Glomerular endothelial cell (primary cell): ENCODE measurements at places on chromosomes 16 and 17.

GRCh38 chr17:61414936-61415251, 15.3 kb downstream of the TBX2 start:
- DNase-seq = no peak

- DNase-seq = no peak
These were observed at the start of gene SPATA32 for GRCh38 chr17:45261577-45262515. Gene SPATA32, minus strand, starts transcription at chr17:45262094. Its CDS starts 78 bp downstream, at chr17:45262016.

DNA sequence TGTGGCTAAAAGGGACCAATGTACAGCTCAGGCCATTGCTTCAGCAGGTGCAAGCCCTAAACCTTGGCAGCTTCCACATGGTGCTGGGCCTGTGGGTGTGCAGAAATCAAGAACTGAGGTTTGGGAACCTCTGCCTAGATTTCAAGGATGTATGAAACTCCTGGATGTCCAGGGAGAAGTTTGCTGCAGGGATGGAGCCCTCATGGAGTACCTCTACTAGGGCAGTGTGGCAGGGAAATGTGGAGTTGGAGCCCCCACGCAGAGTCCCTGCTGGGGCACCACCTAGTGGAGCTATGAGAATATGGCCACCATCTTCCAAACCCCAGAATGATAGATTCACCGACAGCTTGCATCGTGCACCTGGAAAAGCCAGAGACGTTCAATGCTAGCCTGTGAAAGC, 13.0 kb downstream of the EFCAB5 start:
- no peak for DNase-seq

- DNase-seq = no peak
These were observed 4.8 kb downstream of the DPEP3 start for GRCh38 chr16:67975321-67976105.

- DNase-seq = no peak
These were observed 126.5 kb upstream of the CORO6 start for GRCh38 chr17:29749045-29749825.

- no peak for DNase-seq
These were observed 73.7 kb downstream of the SREBF1 start for GRCh38 chr17:17763136-17763535.

- no peak for DNase-seq
These were observed 49.6 kb downstream of the PSMD12 start for GRCh38 chr17:67316781-67317180.

DNA sequence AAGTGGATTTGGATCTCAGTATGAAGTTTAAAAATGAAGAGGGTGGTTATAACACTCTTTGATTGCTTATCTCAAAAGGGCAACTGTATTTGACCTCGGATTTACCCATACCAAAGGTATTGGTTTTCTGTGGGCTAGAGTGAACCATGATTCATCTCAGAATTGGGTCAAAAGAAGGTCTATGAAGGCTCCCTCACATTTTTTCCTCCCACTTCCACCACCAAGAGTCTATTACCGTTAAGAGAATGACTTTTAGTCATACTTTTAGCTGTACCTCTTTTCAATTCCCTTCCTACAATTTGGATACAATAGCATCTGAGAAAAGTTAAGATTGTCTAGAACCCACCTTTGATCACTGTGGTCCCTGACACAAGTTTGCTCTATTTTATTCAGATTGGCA, 280.9 kb downstream of the RBFOX1 start:
- no peak for DNase-seq

DNA sequence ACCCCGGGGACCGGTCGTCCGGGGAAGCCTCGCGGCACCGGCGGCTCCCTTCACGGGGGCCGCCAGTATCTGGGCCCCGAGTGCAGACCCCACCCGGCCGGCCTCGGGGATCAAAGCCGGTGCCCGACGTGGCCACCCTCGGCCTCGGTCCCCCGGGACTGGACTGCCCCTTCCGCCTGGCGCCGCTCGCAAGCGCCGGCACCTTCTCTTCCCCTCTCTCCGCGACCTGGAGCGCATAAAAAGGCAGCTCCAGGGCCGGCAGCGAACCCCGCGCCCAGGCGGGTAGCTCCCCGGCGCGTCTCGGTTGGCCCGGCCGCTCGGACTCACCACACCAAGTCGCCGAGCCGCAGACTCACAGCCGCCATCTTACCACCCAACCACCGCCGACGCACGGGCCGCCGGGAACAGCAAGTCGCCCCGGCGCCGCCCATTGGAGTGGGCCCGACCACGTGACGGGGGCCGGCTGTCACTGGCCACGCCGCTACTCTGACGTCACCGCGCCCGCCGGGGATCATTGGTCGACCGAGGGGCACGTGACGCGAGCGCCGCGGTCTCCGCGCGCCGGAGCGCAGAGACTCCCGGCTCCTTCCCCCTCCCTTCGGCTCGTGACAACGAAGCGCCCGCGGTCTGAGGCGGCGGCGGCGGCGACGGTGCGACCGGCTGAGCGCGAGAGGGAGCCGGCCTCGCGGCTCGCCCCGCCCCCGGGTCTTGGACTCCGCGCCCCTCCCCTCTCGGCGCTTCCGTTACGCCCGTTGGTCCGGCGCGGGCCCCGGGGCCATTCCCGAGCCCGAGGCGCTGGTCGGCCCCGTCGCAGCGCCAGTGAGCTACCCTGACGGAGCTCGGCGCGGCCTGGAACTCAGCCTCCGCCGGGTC, at the start of the genes GLYR1 and UBN1:
Gene GLYR1, minus strand, starts transcription at position 388 of the 873 bp plus-strand sequence. Its CDS starts 23 bp downstream, at position 365.
Gene UBN1, plus strand, starts transcription at position 581 of the 873 bp plus-strand sequence. CDS start 5,437 bp downstream, outside the sequence.
- DNase-seq = no peak

DNA sequence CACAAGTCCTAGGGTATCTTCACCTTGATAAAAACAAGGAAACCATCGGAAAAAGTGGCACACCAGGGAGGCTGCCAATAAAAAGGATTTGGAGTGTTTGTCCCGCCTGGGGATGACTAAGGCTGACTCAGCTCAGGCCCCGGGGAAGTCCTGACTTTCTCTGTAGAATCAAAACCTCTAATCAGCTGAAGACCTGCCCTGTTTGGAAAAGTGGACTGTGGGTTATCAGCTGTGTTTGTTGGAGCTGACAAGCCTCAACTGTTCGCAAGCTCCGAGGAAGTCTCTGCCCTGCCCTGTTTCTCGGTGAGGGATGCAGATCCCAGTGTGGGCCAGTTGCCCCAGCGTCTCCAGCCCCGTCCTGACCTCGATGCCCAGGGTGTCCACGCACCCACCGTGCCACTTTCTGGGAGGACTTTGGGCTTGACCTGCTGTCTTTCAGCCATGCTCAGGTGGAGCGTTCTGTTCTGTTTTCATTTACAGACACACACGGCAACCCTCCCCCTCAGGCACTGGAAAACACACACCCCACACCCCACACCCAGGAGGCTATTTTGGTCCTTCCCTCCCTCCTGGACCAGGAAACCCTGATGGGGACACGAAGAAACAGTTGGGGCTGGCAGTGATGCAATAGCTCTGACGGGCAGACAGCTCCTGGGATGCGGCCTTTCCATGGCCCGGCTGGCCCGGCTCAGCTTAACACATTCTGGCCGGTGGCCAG, 27.6 kb upstream of the PITPNA start:
- no peak for DNase-seq

GRCh38 chr16:15915555-15916081, 27.2 kb upstream of the CEP20 start:
- DNase-seq = no peak

DNA sequence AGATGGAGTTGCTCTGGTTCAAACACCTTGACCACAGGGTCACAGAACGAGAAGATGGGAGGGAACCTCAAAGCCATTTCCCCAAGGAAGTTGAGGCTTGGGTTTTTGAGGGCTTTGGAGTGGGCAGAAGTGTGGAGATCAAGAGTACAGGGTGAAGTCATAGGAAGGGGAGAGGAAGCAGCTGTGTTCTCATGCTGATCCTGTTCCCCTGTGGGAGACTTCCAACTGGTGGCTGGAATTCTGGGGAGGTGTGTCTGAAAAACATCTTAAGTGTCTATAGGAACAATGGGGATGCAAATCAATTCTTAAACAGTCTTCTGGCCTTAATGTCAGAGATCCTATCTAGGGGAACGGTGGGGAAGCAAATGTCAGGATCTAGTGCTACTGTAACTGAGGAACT, 38.8 kb upstream of the HSBP1 start:
- no peak for DNase-seq

- no peak for DNase-seq
These were observed 68.6 kb downstream of the SEC14L1 start for GRCh38 chr17:77209330-77209748.

GRCh38 chr17:65173976-65174683, 37.0 kb downstream of the RGS9 start:
- DNase-seq = no peak

DNA sequence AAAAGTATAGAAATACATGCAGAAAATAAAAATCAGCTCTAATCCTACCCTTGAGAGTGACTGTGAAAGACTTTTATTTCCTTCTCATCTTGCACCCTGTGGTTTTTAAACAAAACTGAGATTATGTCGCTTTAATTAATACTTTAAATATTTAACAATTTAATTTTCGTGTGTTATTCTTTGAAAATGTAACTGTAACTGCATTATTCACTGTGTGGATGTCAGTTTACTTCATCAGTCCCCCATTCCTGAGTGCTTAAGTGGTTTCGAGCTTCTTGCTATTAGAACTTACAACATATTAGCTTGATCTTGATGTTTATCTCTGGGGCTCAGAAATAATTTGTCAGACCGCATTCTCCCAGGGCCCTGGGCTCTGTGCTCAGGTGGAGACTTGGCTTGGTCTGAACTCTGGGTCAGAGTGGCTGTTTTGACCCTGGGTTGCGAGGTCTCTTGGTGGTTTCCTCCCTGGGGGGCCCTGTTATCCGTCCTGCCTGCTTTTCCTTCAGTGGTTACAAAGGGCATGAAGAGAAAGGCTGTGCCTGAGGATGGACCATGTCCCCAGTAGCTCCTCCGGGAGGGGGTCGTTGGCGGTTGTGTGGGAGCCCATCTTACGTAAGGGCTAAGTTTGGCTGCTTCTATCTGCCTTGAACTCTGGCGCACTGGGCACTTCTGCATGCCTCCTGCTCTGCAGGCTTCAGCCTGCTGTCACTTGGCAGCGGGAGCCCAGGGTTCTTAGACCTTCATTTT, 25.7 kb downstream of the AKAP1 start:
- no peak for DNase-seq

- no peak for DNase-seq
These were observed 17.9 kb downstream of the ATP6V0D1 start for GRCh38 chr16:67463059-67463458.

DNA sequence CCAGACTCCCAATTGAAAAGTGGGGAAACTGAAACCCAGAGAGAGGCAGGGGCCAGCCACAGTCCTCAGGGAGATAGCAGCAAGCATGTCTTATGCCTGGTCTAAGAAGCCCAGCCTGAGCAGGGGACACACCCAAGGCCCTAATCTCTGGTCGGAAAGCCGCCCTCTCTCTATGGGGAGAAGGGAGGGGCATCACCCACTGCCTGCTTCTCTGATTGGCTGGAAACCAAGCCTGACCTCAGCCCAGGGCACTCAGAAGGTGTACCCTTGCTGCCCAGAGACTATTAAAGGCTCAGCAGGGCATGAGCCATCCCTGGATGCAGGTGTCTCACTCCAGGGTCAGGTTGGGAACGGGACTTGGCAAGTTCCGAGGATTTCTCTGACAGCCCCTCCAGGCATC, 5.7 kb upstream of the KRT13 start:
- no peak for DNase-seq

DNA sequence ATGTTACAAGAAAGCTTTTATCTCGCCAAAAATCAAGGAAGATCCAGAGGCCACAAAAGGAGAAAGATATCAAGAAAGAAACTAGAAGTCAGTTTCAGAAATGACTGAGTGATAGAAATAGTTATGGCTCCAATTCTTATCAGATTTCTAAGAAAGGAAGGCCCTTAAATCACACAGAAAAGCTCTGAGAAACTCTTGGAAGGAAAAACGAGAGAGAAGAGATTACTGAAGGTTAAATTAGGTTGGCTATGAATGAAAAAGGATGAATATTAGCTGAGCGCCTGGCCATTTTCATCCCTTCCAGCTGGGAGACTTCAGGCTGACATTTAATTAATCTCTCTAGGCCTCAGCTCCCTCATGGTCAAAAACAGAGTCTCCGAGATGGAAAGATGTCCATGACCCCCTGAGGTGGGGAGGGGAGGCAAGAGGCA, 72.3 kb downstream of the CYTH1 start:
- DNase-seq = no peak

DNA sequence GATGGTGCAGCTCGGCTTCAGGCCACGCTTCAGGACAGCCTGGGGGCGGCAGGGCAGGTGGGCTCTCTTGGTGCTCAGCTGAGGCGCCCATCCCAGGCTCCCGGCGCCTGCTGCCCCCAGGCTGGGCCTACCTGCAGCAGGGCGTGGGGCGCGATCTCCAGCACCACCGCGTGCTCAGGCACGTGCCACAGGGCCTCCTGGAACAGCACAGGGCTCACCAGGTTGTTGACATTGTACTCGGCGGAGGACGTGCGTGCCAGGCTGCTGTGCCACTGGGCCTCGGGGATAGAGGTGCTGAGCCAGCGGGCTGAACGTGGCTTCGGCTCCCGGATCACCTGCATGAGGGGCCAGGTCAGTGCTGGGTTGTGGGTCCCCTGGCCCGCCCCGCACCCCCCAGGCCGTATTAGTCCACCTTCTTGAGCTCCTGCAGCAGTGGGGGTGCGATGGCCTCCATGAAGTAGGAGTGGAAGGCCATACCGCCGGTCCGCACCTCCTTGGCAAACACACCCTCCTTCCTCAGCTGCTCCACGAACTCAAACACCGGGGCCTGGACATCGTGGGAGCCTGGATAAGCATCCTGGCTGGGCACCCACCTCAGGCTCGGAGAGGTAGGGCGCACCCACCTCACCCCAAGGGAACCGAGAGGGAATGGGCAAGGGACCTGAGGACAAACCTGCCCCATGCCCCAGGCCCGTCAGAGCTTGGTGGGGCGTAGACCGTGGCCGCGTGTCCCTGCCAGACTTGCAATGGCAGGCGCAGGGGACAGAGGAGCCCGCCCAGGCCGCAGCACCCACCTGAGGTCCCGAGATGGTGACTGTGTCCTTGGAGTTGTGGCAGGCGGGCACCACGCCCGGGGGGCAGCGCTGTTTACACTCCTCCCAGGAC, 9.0 kb downstream of the FASN start:
- no peak for DNase-seq

DNA sequence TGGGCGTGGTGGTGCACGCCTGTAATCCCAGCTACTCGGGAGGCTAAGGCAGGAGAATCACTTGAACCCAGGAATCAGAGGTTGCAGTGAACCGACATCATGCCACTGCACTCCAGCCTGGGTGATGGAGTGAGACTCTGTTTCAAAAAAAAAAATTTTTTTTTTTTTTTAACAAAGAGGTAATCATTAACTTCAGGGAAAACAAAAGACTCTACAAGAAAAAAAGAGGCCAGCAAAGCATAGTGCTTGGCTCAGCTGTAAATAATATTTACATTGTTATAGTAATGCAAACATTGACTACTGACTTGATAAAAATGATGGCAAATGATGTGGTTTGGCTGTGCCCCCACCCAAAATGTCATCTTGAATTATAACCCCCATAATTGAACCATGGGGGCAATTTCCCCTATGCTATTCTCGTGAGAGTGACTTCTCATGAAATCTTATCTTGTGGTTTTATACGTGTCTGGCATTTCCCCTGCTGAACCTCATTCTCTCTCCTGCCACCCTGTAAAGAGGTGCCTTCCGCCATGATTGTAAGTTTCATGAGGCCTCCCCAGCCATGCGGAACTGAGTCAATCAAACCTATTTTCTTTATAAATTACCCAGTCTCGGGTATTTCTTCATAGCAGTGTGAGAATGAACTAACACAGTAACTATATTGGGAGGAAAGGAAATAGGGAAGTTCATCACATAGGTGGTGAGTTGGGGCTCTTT, 12.7 kb upstream of the SSTR2 start:
- no peak for DNase-seq

- peak; percentile 20 for DNase-seq
These were observed 1324.9 kb upstream of the CDH8 start for GRCh38 chr16:63361032-63361624.
